Gastroesophageal sphincter (tissue), 4 donors: ENCODE measurements at places on chromosomes 4 and X. TPM values are rescaled to one million over a fixed set of nuclear protein-coding genes. Genes with fewer than 3 reads are reported as not detected.

HPGDS gene
- total RNA-seq: 0.47 TPM

NXF2B gene
- not detected for total RNA-seq

ZNF141 gene
- total RNA-seq: 30.4 TPM

PASD1 gene
- total RNA-seq: not detected

ADH1C gene
- total RNA-seq: 7.8 TPM

TMPRSS11A gene
- total RNA-seq: not detected
